ENCODE measurements at places on chromosomes 7 and 10.
A peak's percentile ranks its signal among the peaks of the same experiment; 100 is the strongest.

- peak; percentile 95 for DNase-seq
Measured at GRCh38 chr7:139359366-139360209, at the start of gene LUC7L2. Gene LUC7L2 (plus strand): TSS chr7:139359894. CDS start chr7:139360262, 368 bp downstream.

- no peak for DNase-seq
Measured at GRCh38 chr10:36515319-36515718, 610.1 kb upstream of the ANKRD30A start.

DNA sequence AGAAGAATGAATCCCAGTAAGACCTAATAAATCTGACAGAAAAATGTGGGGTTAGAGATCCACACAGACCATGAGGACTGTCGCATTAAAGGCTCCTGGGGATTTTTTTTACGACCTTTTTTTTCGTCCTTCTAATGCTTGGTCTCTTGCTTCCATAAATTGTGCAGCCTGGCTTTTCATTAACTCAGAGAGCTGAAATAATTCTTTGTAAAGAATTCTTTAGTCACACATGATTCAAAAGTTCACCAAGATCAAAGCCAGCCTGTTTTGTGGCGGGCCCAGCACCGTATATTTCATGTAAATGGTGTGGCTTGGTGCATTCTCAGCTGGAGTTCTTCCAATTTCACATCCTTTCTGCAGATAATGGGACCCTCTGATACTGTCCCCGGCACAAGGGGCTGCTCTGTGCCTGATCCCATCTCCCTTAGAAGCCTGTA, 206.6 kb upstream of the BMPER start:
- DNase-seq, result no peak

- DNase-seq, result no peak
Measured at GRCh38 chr10:95518455-95519452, 42.4 kb downstream of the SORBS1 start.

- peak; percentile 72 for DNase-seq
Measured at GRCh38 chr10:110535958-110536891, 31.3 kb upstream of the SMC3 start.

DNA sequence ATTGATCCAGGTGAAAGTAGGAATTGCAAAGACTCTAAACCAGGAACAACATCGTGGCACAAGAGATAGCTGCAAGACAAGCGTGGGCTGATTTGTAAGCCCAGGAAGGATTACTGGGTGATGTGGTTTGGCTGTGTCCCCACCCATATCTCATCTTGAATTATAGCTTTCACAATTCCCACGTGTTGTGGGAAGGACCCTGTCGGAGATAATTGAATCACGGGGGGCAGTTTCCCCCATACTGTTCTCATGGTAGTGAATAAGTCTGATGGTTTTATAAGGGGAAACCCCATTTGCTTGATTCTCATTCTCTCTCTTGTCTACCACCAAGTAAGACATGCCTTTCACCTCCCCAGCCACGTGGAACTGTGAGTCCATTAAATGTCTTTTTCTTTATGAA, 59.5 kb downstream of the ST8SIA6 start:
- no peak for DNase-seq

GRCh38 chr10:132054564-132054963, 11.2 kb upstream of the JAKMIP3 start:
- no peak for DNase-seq

- peak; percentile 68 for DNase-seq
Measured at GRCh38 chr7:148262721-148263229, 327.8 kb upstream of the C7orf33 start.

- DNase-seq, result no peak
Measured at GRCh38 chr7:91620827-91621226, 259.7 kb downstream of the MTERF1 start.

DNA sequence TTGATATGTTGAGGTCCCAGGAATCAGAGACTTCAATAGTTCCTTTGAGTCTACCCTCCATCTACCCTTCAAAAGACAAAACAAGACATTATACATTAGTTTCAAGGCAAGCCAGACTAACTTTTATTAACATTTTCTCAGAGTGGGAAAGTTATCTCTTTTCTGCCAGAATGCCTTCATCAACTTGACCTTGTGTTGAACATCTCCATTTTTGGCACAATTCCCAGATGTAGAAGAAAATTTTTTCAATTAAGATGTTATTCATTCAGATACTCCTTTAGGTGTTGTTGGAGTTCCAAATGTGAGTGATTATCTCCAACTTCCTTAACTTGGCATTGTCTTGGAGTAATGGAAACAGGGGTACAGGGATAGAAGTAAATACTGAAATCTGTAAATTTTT, 59.1 kb downstream of the NRF1 start:
- no peak for DNase-seq

- no peak for DNase-seq
Measured at GRCh38 chr7:111833466-111833865, 271.2 kb upstream of the IMMP2L start.

GRCh38 chr7:144830024-144830785, 5.6 kb downstream of the TPK1 start:
- DNase-seq, result no peak

DNA sequence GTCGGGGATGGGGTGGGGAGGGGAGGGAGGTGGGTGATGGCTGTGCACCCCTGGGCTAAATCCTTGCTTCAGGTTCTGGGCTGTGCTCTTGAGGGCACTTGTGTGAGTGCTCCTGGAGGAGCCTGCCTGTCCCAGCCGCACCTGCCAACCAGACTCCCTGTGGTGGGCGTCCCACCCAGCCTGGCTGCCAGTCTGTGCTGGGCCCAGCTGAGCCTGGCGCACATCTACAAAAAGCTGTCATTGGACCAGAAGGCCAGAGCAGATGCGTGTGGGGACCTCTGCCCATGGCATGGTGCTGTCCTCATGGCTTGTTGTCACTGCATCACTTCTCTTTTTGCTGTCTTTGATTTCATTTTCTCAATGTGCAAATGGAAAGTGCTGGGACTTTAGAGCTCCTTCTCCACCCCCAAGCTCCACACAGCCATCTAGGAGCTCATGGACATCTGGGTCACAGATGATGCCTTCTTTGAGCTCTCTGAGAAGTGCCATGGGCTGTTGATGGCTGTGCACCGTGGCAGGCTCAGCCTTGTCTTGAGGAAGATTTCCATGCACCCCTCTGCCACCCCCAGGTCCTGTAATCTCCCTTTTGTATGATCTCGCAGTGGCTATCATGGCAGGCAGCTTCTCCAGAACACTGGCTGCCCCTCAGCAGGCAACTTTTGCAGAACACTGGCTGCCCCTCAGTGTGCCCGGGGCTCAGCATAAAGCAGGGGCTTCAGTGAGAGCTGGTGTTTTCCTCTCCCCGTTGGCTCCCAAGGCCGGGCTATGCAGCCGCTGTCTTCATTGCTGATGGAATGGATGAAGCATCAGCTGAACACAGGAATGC, 83.9 kb downstream of the ADCY1 start:
- no peak for DNase-seq

DNA sequence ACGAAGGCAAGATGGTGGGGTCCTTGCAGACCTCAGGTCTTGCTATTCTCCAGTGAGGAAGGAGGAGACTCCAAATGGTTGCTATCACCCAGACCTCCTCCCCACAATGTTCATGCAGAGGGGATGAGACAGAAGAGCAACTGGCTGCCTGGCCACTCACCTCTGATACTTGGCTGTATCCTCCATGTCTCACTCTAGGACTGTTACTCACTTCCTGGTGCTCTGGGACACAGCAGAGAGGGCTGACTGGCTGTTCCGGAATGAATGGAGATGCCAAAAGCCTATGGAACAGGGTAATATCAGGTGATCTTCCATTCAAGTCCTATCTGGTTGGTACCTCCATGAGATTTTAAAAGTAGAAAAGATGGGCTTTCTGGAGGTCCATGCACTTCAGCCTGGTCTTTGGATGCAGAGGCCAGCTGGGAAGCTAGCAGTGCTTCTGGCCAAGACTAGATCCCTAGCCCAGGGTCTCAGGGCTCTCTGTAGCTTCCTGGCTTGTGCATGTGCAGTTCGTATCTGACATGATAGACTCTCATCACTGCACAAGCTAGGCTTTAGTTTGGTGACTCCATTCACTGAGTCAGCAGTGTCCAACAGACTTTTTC, 27.0 kb upstream of the ABI1 start:
- DNase-seq, result no peak

- peak; percentile 14 for DNase-seq
Measured at GRCh38 chr10:93006435-93007039, 54.1 kb upstream of the CYP26C1 start.

- no peak for DNase-seq
Measured at GRCh38 chr7:154587792-154588191, 415.1 kb downstream of the PAXIP1 start.

DNA sequence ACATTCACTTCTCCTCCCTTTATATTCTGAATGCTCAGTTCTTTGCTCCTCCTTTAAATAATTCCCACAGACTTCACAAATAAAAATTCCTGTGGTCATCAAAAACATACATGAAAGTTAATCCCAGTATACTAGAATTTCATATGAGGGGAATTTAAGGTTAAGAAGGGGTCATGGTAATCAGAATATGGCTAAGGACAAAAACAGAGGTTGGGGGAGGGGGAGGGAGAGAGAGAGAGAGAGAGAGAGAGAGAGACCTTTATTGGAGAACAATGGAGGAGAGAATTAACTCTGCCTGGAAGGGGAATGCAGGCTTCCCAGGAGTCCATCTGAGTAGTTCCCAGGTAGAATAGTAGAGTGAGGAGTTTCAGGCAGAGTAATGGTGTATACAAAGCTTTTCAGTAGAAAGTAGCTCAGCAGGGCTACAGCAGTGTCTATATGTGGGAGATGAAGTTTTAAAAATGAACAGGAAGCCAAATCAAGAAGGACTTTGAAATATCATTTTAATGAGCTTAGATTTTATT, 5.2 kb upstream of the CUBN start:
- DNase-seq, result no peak

GRCh38 chr10:118003126-118003525, 43.6 kb downstream of the RAB11FIP2 start:
- no peak for DNase-seq

- DNase-seq, result peak; percentile 79
Measured at GRCh38 chr7:76260171-76260703, 42.2 kb upstream of the HSPB1 start.

DNA sequence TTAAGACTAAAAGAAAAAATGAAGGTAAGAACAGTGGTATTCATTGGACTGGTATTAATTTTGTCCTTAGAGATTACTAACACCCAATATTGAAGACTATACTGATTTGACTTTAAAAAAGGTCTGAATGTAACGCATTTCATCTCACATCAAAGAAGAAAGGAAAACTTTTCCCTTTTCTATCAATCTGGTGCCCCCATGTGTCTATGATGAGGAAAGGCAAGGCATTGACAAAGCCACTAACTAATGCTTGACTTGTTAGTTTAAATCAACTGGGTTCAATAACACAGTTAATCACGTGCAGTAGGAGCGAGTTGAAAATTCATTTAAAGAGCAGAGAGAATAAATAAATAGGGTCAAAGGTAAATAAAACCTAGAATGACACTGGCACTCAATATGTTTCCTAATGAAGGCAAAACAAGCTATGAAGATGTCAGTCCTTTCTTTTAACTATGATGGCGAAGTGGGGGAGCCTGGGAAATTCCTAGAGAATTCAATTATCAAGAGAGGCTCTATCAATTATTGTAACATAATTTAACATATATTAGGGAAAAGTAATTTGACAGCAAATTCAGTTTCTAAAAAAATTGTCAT, 180.9 kb downstream of the ANK3 start:
- no peak for DNase-seq

DNA sequence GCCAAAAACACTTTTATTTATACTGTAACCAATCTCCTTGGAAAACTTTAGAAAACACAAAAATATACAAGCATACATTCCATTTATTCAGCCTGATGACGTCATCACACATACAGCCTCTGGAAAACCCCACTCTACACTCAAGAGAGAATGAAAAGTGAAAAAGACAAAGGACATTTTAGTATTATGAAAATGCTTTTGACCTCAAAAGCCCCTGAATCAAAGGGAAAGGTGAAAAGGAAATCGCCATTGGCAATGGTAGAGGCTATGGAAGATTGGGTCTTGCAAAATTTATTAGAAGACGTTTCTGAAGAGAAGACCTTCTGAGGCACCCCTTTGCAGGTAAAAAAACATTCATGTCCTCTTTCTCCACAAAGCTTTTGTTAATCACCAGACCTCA, 82.9 kb upstream of the STRIP2 start:
- DNase-seq, result peak; percentile 17
